ENCODE measurements at places on chromosomes 7 and 10. TPM values are rescaled to one million over a fixed set of nuclear protein-coding genes. Genes with fewer than 3 reads are reported as not detected.

- DNase-seq = no peak
These were observed 56.0 kb downstream of the CPXM2 start for GRCh38 chr10:123835575-123835974.

Gene C10orf62
- 0.62 TPM for total RNA-seq

DNA sequence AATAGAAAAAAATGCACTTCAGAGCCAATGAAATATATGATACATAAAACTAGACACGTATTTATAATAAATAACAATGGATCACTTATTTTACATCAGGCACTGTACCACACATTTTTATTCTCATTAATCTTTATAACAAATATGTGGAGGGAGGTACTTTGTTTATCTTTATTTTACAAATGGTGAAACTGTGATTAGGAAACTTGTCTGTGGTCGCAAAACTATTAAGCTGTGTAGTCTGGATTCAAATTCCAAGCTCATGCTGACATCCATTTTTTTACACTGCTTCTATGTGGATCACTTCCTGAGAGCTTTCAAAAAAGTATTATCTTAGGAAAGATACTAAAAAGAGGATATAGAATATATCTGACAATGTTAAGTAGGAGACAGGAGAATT is 978.6 kb downstream of the SORCS1 start:
- no peak for DNase-seq

Gene ATOH7
- 1.0 TPM for total RNA-seq

- no peak for DNase-seq
These were observed 1.2 kb upstream of the UNCX start for GRCh38 chr7:1231214-1232102.

DNA sequence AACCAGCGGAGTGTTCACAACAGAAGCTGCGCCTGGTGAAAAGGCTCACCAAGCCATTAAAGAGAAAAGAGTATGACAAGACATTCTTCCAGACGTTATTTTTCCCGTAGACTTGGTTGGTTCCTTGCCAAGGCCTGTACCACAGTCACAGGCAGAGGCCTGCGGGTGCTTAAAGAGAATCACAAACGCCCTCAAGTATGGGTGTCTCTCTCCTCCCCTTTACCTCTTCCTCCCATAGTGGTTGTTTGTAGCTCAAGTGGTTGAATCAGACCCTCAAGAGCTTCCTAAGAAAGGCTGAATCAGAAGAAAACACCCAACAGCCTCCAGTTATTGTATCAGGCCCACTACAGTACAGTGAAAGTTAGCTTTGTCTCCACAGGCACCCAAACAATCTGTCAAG is 169.0 kb downstream of the CREB5 start:
- DNase-seq = no peak

DNA sequence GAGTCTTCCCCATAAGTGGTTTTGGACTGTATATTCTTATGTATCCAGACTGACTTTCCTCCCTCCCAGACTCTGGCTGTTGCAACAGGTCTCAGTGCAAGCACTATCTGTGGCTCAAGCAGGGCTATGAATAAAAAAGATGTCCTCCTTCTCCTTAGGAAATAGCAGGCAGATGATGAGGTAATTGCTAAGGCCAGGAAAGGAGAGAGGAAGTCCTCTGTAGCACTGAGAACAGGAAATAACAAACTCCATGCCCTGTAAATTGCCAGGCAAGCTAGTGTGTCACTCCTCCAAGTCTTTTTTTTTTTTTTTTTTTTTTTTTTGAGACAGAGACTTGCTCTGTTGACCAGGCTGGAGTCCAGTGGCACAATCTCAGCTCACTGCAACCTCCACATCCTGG is 900.1 kb downstream of the TYW1 start:
- DNase-seq = no peak
